Omental fat pad (tissue), 4 donors: ENCODE measurements at places on chromosomes 16 and 17. TPM values are rescaled to one million over a fixed set of nuclear protein-coding genes. Genes with fewer than 3 reads are reported as not detected.

Gene PTX4
- not detected for total RNA-seq

Gene HOXB1
- not detected for total RNA-seq

Gene HLF
- 12.5 TPM for total RNA-seq

DNA sequence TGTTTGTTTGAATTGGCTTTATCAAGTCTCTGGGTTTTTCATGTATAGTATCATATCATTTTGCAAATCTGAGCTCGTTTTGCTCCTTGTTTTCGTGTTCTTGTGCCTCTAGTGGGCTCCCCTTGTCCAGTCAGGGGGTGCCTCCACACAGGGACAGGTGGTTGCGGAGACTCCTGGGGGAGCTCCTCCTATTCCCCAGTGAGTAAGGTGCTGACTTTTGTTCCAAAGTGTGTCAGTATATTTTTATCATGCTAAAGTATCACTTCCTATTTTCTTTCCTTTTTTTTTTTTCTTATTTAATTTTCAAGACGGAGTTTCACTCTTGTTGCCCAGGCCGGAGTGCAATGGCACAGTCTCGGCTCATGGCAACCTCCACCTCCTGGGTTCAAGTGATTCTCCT, 30.3 kb upstream of the IL17C start:
- DNase-seq = no peak

DNA sequence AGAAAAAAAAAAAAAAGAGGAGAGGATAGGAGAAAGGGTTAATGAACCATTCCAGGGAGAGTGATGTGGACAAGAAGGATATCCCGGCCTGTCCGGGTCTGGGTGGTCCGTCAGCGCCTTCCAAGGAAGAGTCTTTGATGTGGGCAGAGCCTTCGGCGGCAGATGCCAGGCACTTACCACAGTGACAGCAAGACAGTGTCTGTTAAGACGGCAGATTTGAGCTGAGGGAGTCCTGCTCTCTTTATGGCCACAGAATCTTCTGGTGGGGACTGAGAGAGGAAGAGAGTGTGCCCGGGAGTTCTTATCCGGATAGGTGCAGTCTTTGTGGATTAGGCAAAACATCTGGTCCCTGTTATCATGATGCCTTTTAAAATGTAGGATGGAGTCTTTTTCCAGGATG, 95.2 kb downstream of the ZDHHC7 start:
- no peak for DNase-seq

DNA sequence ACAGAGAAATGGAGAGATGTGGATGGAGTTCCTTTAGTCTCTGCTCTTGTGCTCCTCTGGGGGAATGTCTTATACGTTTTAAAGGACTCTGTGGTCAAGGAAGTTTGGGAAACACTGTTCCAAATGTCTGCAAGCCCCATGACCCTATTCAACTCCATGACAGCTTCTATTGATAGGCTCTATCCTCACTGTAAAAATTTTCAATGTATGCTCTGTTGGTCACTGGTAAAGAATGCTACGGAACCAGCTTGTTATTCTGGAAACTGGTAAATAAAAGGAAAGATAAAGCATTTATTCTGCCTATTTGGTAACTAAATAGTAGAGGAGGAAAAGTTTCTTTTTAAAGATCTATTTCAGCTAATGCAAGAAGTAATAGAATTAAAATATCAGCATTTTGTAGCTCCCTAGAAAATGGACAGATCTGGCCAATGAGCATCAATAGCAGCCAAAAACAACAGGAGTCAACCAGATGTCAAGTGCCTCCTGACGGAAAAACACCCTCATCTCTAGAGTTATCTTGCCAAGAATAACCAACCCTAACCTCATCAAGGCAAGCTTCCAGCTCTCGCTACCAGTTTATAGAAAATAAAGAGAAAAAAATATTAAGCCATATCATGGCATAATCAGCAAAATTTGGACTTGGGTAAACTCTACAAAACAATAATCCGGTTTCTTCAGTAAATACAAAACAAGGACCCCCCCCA, 16.1 kb downstream of the GDE1 start:
- no peak for DNase-seq

DNA sequence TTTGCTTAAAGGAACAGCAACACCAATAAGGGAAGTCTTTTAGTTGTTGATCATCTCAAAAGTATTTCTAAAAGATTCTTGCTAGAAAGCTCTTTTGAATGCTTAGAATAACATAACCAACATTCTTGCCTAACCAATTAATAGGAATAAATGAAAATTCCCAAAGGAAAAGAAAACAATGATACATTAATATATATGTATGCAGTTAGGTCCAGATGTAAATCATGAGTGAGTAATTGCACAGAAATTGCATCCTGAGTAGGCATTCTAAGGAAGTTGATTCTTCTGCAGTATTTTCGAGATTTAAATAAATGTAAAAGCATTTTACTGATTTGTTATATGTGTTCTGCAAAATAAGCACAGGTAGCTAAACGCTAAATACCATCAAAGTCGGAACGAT, 22.1 kb downstream of the COX10 start:
- no peak for DNase-seq
